Left renal cortex interstitium (tissue), 4 donors: ENCODE measurements at places on chromosomes 4 and X. TPM values are rescaled to one million over a fixed set of nuclear protein-coding genes. Genes with fewer than 3 reads are reported as not detected.

VEGFC gene
- 15.6 TPM for polyA plus RNA-seq

TBC1D14 gene
- polyA plus RNA-seq, result 61.0 TPM

- no peak for DNase-seq
These were observed 2.5 kb downstream of the CCNI start for GRCh38 chr4:77073106-77073809.

DNA sequence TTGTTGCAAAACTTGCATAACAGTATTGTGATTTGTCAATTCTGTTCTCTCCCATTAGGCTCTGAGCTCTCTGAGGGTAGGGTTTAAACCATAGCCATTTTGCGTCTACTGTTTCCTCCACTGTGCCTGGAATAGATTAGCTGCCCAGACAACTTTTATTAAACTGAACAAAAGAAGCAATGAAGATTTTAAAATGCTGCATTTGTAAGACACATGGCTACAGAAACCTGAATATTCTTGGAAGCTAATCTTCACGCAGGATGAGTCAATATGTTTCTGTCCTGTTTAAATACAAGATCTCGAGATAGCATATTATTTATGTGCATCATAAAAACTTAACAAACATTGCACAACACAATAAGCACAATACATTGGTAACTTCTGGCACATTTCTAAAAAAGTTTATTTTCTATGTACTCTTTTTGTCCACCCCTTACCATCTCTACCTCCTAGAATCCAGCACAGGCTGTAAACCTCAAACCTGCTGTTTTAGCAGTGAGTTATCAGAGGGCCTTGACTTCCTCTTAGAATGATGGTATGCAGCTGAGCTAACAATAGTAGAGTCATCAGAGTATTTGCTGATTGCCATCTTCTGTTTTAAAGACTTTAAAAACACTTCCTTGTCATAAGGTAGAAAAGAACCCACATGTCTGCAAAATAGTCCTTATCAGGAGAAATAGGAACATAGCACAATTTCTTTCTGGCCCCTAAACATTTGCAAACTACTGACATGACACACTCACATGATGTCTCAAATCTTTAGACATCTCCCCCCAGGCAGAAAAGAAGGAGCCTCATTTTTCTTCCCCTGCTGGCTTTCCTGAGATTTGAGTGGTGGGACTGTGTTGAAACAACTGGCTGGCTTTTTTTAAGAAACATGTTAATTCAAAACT, 10.6 kb upstream of the CCNG2 start:
- DNase-seq, result no peak

DNA sequence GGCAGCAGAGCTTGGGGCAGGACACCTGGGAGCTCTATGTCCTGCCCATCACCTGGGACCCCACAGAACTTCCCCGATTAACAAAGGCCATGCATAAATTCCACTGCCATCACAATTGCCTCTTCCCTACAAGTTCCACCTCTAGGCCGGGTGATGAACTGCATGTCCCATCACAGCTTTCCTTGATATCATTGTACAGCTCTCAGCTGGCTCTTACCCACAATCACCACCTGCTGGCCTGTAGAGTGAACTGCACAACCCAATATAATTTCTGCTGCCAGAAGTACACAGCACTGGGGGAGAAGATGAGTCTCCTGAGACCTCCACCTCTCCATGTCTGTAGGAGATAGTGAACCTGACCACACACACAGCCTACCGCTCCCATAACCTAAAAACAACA, 285.0 kb upstream of the AADAT start:
- no peak for DNase-seq

GRCh38 chr4:156545003-156545785, 426.4 kb downstream of the PDGFC start:
- DNase-seq, result no peak

C1QTNF7 gene
- 25.4 TPM for polyA plus RNA-seq

SCD5 gene
- polyA plus RNA-seq, result 30.4 TPM

STAP1 gene
- 0.16 TPM for polyA plus RNA-seq

MAGEB2 gene
- not detected for polyA plus RNA-seq

CXCL10 gene
- 6.7 TPM for polyA plus RNA-seq

SSR4 gene
- 145 TPM for polyA plus RNA-seq

- no peak for DNase-seq
These were observed 160.2 kb downstream of the GPM6A start for GRCh38 chr4:175651756-175652310.
